NCI-H524 (cell line): ENCODE measurements at places on chromosomes 5 and 9.
A peak's percentile ranks its signal among the peaks of the same experiment; 100 is the strongest.

DNA sequence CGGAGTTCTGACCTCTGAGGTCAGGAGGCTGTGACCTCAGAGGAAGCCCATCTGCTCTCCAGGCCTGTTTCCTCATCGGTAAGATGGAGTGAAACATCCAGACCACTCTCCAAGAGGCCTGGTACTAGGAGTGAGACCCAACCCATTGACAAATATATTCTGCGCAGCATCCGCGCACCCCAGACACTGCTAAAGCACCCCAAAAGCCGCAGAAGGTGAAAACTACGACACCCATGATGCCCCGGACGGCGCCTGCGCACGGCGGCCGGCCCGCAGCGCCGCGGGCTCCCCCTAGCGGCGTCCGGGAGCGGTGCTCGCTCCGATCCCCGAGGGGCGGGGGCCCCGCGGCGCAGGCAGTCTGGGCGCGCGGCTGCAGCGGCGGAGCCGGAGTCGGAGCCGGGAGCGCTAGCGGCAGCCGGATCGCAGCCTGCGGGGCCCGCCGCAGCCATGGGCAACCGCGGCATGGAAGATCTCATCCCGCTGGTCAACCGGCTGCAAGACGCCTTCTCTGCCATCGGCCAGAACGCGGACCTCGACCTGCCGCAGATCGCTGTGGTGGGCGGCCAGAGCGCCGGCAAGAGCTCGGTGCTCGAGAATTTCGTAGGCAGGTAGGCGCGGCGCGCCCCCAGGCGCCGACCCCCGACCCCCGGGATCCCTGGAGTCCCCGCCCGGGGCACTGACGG is at the start of gene DNM1:
DNM1 (plus strand) TSS at position 356 of the 683 bp plus-strand sequence; CDS start at position 448, 92 bp downstream.
- peak; percentile 80 for DNase-seq

DNA sequence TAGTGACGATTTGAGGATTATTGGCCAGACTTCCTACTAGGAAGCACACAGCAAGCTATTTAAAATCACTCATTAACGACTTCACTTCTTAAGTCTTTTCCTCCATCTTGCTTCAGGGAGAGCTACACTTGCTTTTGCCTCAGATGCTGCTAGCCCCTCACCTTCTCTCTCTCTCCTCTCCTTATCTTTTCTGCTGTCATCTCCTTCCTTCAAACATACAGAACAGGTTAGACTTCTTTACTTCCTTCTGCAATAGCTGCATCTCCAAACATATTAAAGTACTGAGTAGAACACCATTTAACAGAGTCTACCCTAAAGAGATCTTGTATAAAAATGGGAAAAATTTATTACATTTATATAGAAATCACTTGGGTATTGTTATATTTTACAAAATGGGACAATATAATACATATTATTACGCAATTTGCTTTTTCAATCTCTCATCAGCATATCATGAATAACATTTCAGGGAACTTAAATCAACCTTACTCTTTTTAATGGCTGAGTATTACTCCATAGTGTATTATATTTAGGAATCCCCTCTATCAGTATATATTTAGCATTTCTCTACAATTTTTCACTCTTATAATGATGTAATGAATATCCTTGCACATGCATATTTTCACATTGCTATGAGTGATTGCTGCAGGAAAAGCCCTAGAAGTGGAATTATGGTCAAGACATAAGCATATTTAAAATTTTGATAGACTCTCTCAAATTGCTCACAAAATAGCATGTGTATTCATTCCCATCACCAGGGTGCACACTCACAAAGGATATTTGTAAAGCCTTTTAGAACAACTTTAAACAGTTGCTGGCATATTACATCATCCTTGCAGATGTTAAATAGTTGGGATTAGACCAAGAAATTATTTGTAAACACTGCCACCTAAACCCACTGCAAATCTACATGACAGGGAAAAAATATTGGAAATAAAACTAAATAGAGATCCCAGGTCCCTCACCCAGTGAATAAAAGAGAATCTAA is 164.5 kb upstream of the NFIB start:
- no peak for DNase-seq

GRCh38 chr5:100553209-100553608 is 18.0 kb downstream of the FAM174A start:
- no peak for DNase-seq

GRCh38 chr5:668283-668995 is 24.7 kb downstream of the TPPP start:
- no peak for DNase-seq

- no peak for DNase-seq
These were observed 1382.4 kb upstream of the WWC1 start for GRCh38 chr5:166909040-166909439.

- DNase-seq = no peak
These were observed 198.1 kb downstream of the NPR3 start for GRCh38 chr5:32909207-32909606.

DNA sequence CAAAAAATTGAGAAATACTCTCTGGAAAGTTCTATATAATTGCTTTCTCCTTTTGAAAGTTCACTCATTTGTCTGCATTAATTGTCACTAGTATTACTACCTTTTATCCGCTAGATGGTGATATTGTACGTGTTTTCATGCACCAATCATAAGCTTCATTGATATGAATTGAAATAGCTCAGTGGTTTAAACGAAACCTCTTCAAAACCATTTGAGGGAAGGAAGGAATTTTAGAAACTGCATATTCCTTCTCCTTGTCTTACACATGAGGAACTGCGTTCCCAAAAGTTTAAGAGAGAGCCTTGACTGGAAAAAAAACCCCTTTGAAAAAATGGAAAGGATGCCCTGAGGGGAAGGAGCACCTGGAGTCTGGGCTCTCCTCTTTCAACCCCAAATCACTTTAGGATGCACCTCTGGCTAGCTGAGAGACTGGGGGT is 98.6 kb downstream of the YTHDC2 start:
- peak; percentile 42 for DNase-seq

DNA sequence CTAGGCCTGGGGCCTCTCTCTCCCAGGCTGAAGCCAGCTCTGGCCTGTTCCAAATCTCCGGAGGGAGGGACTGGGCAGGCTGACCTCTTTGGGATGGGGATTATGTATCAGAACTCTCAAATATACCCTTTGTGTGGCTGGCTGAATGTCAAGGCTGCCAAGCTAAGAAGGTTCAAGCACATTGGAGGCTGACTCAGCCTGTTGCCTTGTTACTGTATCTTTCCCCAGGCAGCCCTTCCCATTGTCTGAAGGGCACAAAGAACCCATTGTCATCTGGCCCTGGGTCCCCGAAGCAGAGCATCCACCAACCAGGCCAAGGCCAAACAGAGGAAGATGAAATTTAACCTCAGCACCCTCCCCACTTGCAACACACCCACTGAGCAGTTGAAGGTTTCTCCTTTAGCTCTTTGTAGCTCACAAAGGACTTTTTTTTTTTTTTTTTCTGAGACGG is 7.3 kb upstream of the SPARC start:
- DNase-seq = no peak

DNA sequence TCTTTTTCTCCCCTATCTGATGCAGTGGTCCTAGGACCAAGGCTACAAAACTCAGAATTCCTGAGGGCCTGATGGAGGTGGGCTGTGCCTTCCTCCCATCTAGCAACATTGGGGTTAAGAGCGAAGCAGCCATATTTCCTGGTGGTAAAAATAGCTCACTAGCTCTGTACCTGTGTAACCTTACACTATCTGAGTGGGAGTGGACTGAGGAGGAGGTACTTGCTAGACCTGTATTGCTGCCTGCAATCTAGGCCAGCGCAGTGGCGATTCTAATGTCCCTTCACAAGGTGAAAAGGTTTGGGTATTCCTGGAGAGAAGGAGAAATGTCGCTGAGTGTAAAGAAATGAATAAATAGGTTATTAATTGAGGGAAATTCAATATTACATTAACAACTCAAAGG is 80.2 kb upstream of the LIFR start:
- DNase-seq = no peak

GRCh38 chr5:164394686-164395194 is 889.3 kb downstream of the MAT2B start:
- DNase-seq = no peak

DNA sequence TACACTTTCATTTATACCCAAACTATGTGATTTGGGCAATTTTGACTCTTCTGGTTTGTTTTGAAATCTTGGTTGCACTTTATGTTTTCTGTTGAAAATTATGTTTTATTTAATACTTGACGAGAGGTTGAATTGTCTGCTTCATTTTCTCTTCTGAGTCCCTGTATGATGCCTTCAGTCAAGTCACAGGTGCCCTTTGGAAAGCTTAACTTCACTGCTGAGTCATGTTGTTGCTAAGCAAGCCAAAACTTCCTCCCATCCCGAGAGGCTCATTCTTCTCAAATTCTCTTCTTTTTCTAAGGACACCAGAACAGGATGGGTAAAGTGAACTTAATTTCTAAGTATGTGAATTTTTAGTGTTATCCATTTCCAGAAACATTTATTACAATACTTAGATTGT is 455.3 kb upstream of the PTGER4 start:
- DNase-seq = no peak

GRCh38 chr9:70400107-70400892 is 14.2 kb downstream of the KLF9 start:
- DNase-seq = no peak
